ENCODE measurements at places on chromosomes 7 and 10.

- DNase-seq: no peak
These were observed 189.3 kb downstream of the POLR1F start for GRCh38 chr7:19519443-19520021.

DNA sequence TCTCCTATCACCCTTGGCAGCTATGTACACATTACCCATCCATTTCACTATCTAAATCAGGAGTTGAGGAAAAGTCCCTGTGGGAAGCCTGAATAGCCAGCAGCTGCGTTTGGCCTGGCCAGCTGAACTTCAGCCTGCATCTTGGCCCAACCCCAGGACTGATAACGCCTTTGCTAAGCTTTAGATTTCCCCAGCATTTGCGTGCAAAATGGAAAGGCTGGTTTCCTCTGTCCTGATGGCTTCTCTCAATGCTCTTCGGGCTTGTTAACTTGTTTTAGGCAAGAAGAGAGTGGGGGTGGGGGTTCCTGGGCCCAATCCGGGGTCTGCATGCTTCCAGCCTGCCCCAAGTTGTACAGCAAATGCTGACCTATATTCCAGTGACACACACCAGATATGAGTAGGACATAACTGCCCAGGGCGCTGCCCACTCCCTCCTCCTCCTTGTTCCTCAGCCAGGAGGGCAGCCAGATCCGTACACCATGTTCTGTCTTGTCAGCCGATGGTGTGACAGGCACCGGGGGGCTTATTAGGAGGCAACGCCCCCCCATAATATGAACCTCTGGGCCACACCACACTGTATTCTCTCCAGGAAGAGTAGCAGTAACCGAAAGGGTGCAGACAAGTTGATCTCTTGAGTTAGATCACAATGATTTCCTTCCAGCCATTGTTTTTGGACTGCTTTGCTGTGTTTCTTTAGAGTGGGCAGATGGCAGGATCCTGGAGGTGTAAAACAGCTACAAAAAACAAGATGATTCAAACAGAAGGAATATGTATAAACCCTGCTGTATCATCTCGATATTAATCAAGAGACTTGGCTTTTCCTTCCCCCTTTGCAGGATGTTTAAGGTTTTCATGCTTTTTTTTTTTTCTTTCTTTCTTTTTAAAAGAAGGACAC is 339.0 kb downstream of the RNLS start:
- no peak for DNase-seq

GRCh38 chr10:130999376-131000202 is 311.9 kb downstream of the TCERG1L start:
- DNase-seq: no peak

DNA sequence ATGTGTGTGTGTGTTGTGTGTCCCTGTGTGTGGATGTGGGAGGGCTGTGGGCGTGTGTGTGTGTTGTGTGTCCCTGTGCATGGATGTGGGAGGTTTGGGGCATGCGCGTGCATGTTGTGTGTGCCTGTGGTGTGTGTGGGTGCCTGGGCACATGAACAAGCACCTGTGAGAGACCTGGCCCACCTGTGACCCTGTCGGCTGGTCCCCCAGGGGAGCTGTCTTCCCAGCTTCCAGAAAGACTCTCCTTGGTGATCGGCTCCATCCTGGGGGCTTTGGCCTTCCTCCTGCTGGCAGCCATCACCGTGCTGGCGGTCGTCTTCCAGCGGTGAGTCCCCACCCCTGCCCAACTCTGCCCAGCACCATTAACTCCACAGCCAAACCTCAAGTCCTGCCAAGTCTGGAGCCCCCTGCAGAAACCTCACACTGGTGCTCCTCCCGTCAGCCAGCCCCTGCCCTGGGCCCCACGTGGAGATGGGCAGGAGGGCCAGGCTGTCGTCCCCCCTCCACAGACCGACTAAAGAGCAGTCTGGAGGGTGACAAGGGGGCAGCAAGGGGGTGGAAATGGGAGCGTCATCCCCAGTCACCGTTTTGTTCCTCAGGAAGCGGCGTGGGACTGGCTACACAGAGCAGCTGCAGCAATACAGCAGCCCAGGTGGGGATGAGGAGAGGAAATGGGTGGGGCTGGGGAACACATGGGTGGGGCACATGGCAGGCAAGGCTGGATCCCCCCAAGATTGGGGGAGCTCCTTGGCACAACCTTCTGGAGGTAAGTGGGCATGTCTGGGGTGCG is 12.7 kb downstream of the EPHB6 start:
- DNase-seq: no peak

DNA sequence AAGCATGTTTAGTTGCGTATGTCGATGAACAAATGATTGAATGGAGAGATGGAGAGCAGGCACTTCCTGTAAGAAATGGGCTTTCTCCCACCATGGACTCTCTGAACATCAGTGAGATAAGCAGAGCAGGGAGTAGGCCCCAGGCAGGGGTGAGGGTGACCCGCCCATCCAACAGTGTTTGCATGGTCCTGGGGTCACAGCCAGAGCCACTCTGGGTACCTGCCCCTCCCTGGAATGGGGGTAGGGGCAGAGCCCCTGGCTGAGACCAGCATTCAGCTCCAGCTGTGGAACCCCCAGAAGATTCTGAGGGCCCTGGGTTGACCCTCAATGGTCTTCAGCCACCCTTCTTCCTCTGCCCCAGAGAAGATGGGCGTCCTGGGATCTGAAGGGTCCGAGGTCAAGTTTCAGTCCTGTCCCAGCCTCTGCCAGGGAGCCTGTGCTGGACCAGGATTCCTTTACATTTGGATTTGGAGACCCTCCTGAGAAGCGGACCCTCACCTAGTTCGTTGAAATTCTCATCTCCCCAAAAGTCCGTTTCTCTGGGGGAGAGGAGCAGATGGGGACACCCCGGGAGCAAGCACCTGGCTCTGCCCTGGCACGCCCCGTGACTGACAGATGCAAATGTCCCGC is 2.4 kb upstream of the FGF8 start:
- no peak for DNase-seq

GRCh38 chr7:138770904-138771303 is 26.9 kb upstream of the TMEM213 start:
- no peak for DNase-seq

GRCh38 chr7:85078181-85078580 is 108.7 kb downstream of the SEMA3D start:
- DNase-seq: no peak

- DNase-seq: no peak
These were observed 17.0 kb downstream of the PNLIPRP3 start for GRCh38 chr10:116444527-116445142.

GRCh38 chr7:148402159-148402558 is 188.4 kb upstream of the C7orf33 start:
- no peak for DNase-seq

GRCh38 chr10:48194830-48195229 is 79.7 kb downstream of the FRMPD2 start:
- no peak for DNase-seq

DNA sequence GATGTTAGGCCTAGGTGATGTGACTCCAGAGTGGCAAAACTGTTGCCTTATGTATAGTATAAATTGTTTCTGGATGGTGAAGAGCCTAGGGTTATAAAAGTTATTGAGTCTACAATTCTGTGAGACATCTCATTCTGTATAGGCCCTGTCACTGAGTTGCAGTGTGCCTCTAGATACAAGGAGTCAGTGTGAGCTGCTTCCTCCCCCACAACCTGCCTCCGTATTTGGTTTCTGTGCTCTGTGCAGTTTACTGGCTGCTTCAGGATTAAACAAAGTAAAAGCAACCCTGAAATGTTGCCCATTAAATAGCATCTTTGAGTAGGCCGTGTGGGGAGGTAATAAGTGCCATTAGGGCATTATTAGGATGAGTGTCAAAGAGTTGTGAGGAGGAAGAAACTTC is 1.9 kb upstream of the IFRD1 start:
- no peak for DNase-seq

DNA sequence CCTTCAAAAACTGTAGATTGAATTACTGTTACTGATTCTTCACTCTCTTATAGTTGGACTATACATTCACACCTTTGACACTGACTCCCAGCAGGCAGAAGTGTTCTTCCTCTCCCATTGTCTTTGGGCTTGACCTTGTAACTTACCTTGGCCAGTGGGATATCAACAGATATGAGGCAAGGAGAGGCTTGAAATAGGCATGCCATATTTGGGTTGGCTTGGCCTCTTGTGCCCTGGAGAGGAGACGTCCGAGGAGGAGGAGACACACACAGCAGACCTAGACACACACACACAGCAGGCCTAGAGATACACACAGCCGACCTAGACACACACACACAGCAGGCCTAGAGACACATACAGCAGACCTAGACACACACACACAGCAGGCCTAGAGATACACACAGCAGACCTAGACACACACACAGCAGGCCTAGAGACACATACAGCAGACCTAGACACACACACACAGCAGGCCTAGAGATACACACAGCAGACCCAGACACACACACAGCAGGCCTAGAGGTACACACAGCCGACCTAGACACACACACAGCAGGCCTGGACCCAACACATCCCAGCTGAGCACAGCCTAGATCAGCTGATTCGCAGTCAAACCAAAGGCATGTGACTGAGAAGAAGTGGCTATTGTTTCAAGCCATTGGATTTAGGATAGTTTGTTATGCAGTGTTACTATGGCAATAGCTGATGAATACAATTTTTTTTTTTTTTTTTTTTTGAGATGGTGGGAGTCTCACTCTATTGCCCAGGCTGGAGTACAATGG is 12.5 kb upstream of the GNA12 start:
- no peak for DNase-seq

GRCh38 chr10:117410557-117410956 is 35.3 kb upstream of the PDZD8 start:
- DNase-seq: no peak

GRCh38 chr10:24465891-24466818 is 257.2 kb downstream of the KIAA1217 start:
- DNase-seq: no peak

- no peak for DNase-seq
These were observed 34.3 kb downstream of the ABLIM1 start for GRCh38 chr10:114623661-114624294.

DNA sequence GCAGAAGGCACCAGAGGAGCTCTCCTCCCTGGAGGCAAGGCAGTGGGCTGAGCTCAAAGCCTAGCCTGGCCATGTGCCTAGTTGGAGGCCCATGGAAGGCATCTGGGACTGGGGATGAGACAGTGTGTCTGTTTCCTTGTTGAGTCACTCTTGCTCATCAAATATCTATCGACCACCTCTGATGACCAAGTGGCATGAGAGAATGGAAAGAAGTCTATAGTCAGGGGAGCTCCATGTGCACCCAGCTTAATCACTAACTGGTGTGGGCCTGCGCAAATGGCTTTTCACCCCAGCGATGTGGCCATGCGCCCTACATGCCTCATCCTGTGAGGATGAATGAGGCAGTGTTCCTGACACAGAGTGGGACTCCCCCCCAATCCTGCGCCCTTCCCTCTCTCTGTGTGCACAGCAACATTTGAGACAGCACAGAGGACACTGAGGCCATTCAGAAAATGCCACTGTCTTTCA is 229.9 kb downstream of the RPS24 start:
- no peak for DNase-seq

GRCh38 chr10:17805921-17806577 is 3.1 kb upstream of the MRC1 start:
- no peak for DNase-seq

GRCh38 chr10:59895629-59896116 is 10.7 kb downstream of the CCDC6 start:
- DNase-seq: no peak

GRCh38 chr7:4468320-4469102 is 213.6 kb upstream of the FOXK1 start:
- no peak for DNase-seq

DNA sequence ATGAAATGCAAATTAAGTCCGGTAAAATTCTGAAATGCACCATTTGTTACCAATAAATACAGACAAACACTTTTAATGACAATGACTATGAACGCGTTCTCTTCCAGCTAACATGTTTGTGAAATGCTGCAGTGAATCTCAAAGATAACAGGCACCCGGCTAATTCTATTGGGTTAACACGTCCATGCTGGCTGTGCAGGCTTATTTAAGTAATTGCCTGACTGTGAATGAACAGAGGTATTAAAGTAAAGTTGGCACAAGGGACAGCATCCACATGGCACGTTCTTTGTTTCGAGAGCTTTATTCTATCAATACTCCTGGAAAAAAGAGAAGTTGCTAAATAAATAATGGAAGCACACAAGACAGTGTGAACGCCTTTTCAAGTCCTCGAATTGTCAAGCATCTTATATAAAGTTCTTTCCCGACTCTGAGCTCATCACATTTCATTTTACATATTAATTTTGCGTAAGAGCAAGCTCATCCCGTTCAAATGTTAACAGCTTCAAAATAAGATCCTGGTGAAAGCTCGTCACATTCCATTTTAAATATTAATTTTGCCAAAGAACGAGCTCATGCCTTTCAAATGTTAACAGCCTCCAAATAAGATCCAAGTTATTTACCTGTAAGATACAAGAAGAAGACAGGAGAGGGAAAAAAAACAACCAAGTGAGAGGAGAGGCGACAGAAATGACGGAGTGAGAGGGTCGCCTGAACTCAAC is 111.3 kb upstream of the RHEB start:
- DNase-seq: no peak

DNA sequence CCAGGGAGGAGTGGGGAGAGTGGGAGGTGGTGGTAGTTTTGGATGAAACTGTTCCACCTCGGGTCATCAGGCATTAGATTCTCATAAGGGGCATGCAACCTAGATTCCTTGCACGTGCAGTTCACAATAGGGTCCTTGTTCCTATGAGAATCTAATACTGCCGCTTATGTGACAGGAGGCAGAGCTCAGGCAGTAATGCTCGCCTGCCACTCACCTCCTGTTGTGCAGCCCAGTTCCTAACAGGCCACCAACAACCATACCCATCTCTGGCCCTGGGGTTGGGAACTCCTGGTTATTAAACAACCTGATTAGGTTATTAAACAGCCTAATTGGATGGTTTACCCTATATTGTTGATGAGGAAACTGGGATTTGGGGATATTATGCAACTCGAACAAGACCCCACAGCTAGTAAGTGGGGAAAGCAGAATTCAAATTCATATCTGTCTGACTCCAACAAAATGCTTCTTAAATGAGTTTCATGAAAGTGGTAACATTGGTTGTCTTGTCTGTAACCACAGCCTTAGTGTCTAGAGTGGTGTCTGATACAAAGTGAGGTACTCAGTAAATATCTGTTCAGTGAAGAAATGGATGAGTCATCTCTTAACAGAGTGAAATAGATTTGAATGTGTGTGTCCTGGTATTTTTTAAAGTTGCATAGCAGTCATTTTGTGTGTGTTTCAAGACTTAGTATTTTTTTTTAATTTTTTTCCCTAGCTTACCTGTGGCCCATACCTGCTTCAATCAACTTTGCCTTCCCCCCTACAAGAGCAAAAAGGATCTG is 101.6 kb downstream of the HECTD2 start:
- DNase-seq: no peak
